ENCODE measurements at places on chromosomes 1 and 21. TPM values are rescaled to one million over a fixed set of nuclear protein-coding genes. Genes with fewer than 3 reads are reported as not detected.

Gene KIF17
- total RNA-seq = not detected

Gene TNFRSF1B
- 169 TPM for total RNA-seq

Gene ADAMTS1
- not detected for total RNA-seq

Gene OR2T11
- not detected for total RNA-seq

Gene OR2L8
- total RNA-seq = not detected

Gene KRTAP21-1
- total RNA-seq = not detected

Gene ATP6V1G3
- not detected for total RNA-seq

Gene LCE1D
- total RNA-seq = not detected

Gene ANKRD34A
- total RNA-seq = 8.7 TPM

Gene TDRD10
- total RNA-seq = not detected

Gene PPM1J
- not detected for total RNA-seq

Gene IVL
- not detected for total RNA-seq

Gene MARK1
- total RNA-seq = not detected

Gene SPRR1B
- not detected for total RNA-seq
